ENCODE measurements at places on chromosomes 3 and 15. TPM values are rescaled to one million over a fixed set of nuclear protein-coding genes. Genes with fewer than 3 reads are reported as not detected.

DNA sequence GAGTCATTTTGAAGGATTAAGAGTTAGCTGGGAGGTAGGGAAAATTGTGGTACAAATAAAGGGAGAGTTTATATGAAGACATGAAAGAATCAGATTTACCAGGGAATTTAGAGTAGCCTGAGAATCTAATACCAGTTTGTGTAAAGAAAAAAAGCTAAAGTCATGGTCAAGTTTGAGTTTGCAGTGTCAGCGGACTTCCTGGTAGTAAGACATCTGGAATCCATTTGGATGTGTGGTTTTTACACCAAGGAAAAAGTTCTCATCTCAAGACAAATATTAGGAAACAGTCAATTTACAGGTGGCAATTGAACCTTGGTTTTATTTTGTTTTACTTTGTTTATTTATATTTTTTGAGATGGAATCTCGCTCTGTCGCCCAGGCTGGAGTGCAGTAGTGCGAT is 1.5 kb upstream of the P2RY12 start:
- DNase-seq: no peak

The SST gene
- total RNA-seq: not detected

GRCh38 chr15:71448688-71449114 is 333.4 kb downstream of the THSD4 start:
- peak; percentile 79 for DNase-seq

The PARL gene
- 44.3 TPM for total RNA-seq

GRCh38 chr3:141941093-141941492 is 64.7 kb downstream of the ATP1B3 start:
- DNase-seq: no peak

DNA sequence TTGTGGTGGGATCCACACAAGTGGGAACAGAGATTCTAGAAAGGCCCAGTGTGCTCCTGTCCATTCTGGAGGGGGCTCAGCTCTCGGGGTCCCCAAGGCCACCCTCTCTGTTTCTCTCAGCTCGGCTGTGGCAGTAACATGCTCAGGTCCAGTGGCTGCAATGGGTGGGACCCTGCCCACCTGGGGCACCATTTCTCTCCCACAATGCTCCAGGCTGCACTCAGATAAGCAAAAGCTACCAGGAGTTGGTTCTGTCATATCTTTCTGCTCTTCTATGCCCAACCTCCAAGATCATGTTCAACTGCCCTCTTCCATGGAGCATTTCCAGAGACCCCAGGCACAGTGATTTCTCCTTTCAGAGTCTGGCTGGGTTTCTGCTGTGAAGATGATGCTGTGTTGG is 40.8 kb downstream of the ITGA11 start:
- DNase-seq: no peak

DNA sequence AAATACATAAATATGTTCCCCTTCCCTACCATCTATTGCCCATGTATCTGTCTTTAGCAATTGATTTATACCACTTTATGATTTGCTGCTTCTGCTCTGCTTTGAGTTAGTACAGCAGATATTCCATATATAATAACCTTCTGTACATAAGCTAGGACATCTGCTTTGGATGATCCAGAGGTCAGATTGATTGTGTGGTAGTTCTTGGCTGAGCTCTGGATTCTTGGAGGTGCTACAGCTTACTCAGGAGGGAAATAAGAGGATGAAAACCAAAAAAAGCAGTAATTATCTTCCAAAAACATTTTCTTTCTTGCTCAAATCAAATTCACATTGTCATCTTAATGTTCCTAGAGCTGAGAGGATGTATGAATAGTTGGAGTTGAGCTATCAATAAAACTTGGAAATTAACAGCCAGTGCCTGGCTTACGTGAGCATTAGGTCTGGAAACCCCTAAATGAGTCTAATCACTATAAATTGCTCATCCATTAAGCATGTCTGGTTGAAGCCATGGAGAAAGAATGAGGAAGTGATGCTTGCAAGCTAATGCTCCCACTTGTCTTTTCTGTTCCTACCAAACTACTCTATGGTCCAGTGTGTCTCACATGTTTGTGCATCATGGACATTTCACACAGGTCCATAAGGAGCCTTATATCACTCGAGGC is 36.3 kb upstream of the TMEM42 start:
- no peak for DNase-seq

GRCh38 chr3:101223016-101223415 is 97.4 kb downstream of the IMPG2 start:
- DNase-seq: no peak

DNA sequence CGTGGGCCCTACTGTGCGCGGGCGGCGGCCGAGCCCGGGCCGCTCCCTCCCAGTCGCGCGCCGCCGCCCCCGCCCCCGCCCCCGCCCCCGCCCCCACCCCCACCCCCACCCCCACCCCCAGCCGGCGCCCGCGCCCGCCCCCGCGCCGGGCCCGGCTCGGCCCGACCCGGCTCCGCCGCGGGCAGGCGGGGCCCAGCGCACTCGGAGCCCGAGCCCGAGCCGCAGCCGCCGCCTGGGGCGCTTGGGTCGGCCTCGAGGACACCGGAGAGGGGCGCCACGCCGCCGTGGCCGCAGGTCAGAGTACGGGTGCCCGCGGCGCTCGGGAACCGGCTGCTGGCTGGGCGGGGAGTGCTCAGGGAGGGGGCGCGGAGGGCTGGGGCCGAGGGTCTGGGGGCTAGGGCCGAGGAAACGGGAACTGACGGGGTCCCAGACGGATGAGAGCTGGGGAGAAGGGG is 1.1 kb upstream of the PPARG start:
- peak; percentile 10 for DNase-seq
